ENCODE measurements at places on chromosomes 4 and X.

DNA sequence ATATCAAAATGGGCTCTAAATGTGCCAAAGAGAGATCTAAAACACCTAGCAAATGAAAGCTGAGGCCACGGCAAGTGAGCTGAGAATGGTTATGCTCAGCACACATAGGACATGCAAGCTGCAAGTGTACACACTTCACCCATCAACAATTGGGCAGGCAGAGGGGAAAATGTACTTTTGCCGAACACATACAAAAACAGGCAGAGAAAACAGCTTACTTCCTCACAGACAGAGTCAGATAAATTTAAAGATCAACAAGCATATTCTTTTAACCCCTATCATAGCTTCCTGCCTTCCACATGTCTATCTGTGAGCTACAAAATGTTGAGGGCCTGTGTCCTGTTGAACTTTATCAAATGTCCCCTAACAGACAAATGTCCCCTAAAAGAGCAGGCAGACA is 60.3 kb downstream of the SH3KBP1 start:
- DNase-seq = no peak

DNA sequence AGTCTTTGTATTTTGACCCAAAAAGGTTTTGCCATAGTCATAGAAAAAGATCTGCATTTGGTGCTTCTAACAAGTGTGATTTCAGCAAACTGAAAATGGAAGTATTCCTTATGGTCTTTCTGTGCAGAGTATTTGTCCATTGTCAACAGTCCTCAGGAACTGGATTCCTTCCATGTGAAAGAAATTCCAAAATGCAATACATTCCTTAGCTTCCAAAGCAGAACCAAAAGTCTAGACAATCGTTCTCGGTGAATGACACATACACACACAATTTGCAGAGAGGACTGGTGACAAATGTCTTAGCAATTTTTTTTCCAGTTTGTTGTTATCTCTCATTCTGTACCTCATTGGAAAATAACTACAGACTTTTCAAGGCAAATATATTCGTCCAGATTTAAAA is 562.2 kb upstream of the SLIT2 start:
- DNase-seq = no peak

DNA sequence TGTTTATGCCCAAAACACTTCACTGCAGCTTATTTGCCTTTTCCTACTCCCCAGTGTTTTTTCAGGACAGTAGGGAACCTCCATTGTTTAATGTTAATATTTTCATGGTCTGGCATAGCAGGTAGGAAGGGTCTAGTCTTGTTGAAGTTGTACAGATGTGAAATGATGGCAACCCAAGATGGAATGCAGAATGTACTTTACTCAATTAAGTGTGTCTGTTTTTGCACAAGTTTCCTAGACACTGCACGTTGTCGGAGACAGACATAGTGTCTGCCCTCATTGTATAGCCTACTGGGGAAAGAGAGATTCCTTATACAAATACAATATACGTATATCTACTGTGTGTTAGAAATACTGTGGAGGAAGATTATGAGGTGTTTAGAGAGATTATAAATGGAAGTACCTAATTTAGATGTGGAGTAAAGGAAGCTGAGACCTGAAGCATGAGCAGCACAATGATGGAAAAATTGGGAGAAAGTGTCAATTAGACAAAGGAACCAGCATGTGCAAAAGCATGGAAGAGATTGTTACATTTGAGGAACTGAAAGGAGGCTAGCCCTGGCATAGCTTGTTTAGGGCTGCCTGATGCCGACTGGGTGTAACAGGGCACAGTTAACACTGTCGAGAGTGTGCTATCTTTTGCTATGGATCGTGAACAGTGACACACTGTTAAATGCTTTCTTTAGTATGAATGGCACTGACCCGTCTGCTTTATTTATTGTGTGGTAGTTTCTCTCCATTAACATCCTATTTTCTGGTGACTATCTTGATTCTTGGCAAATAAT is 18.4 kb downstream of the CPEB2 start:
- no peak for DNase-seq

- DNase-seq = no peak
Measured at GRCh38 chrX:5971300-5971699, 257.4 kb downstream of the NLGN4X start.

Data from activated CD4-positive, alpha-beta memory T cell treated with anti-CD3 and anti-CD28 coated beads for 36 hours (primary cell).